ENCODE measurements at places on chromosomes 16 and 17.

DNA sequence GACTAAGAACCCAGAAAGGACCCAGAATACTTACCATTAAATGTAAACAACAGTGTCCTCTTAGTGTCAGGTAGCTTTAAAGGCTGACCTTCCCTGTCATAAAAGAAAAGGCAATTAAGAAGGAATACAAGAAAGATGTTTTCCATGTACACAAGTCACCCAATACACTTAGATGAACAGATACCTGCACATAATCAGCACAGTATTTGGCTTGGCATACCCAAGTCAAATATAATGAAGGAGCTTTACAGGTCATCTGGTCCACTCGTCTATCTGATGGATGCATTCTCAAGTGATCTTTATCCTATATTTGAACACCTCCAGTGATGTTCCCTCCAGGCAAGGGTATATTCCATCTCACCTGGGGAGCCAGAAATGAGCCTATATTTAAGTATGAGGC, 11.1 kb upstream of the STRADA start:
- DNase-seq, result no peak

DNA sequence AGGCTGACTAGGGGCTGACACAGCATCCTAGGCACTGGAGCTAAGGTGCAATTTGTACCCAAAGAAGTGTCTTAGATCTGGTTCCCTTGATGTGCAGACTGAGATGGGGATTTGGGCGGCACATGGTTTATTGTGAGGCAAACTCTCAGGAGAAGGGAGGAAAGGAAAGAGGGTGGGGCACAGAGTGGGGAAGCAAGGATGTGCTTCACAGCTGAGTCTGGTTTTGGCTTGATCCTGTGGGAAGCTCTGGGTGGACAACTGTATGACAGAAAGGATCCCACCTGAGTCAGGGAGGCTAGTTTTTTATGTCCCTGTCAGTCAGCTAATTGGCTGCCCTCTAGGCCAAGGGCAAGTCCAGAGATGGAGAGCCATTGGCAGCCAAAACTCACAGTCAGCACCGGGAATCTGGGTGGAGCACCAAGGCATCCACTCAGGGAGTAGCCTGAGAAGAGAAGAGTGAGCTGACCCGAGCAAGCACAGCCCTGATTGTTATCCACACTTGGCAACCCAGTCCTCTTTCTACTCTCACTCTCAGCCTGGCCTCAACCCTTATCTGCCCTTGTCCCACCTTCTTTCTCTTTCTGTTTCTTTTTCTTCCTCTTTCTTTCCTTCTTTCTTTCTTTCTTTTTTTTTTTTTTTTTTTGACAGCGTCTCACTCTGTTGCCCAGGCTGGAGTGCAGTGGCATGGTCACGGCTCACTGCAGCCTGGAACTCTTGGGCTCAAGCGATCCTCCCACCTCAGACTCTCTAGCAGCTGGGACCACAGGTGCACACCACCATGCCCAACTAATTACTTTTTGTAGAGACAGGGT, 12.0 kb downstream of the ARL4D start:
- DNase-seq, result no peak

DNA sequence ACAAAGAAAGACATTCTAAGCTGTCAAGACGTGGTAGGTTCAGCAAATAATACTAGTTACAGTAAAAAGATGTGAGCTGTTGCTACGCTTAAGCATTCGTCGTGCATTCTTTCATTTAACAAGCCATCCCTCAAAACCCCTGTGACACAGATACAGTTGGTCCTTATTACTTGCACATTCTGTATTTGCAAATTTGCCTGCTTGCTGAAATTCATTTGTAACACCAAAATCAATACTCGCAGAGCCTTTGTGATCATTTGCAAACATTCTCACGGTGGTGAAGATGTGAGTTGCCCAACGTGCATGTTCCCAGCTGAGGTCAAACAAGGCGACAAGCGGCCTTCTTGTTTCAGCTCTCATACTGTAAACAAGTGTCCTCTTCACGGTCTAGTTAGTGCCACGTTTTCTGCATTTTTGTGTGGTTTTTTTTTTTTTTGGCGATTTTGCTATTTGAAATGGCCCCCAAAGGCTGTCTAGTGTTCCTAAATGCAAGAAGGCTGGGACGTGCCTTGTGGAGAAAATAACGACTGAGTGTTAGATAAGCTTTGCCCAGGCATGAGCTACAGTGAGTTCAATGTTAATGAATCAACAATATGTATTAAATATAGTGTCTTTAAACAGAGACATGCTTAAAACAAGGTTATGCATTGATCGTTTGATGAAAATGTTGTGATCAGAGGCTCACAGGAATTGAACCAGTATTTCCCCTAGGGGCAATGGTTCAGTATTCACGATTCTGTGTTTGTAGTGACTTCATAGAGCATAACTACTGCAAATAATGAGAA, 84.1 kb downstream of the RAB11FIP4 start:
- no peak for DNase-seq

- no peak for DNase-seq
Measured at GRCh38 chr16:3890091-3890490, 9.6 kb upstream of the CREBBP start.

DNA sequence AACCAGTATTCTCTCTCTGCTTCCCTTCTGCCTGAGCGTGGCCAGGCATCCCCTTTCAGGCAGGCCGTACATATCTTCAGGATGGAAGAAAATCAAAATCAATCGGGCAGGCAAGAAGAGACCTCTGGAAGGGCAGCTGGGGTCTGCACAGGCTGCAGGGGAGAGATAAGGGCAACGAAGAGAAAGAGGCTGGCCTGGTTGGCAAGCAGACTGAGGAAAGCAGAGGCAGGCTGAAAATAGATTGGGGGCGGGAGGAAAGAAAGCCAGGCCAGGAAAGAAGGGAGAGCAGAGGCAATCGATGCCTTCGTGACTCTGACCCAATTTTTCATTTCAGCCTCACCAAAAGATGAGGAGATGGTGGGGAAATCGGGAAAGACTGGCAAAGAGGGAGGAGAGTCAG, 18.1 kb downstream of the PIPOX start:
- no peak for DNase-seq

DNA sequence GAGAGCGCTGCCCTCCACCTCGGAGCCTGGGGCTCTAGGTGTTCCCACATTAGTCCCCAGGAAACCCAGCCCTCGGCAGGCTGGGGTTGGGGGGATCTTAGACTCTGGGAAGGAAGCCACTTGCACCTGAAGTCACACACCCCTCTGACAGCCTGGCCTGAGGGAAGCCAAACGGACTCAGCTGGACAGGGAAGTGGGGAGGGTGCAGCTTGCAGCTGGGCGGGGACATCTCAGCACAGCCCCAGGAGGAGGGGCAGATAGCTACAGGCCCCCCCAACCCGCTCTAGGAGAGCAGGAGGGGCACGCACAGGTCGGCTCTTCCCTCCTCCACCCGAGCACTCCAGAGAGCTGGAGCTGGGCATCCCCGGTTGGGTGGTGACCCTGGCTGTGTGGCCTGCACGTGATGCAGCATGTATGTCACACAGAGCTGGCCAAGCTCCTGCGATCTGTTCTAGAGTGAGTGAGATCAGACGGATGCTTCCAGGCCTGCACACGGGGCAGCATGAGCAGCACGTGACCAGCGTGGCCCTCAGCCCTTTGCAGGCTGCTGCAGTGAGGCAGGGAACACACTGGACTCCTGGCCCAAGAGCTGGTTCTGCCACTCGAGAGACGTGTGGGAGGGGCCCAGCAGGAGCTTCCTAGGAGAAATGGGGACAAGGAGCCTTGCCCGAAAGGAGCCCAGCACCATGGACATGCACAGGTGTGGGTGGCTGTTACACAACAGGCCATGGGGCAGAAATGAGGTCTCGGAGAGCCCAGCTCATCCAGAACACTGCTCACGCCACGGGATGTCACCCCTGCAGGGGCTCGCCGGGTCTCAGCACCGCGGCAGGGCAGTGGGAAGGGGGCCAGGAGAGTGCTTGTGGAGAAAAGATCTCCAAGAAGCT, 15.4 kb downstream of the KIFC3 start:
- DNase-seq, result no peak

Data from neural crest cell (in vitro differentiated cells).